Large intestine (tissue), 12 donors: ENCODE measurements at places on chromosomes 16 and 17. TPM values are rescaled to one million over a fixed set of nuclear protein-coding genes. Genes with fewer than 3 reads are reported as not detected.

CBX2 gene
- 14.4 TPM for polyA plus RNA-seq

DNA sequence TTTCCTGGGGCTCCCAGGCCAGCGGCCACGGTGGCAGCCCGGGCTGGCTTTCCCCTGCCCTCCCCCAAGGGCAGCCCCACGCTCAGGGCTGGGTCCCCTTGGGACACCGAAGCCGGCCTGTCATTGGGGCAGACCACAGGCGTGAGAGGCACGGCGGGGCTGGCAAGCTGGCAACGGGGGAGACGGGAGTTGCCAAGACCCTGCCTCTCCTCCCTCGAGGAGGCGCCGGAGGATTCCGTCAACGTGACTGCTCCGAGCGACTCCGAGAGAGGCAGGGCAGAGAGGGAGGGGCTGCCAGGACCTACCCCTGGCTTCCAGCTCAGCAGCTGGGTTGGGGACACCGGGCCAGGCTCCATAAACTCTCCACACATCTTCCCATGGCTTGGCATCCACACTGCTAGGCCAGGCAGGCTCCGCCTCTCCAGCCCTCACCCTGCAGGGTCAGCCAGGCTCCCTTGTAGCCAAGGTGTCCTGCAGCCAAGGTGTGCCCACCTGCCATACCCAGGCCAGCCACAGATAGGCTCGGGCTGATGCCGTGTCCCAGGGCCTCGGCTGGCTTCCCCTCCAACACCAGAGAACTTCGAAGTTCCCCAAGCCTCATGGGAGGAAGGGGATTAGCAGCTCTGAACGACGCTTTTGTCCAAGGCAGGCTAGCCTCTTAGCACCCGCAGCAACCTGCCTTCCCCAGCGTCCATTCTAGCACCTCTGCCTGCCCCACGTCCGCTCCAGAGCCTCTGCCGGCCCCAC is 25.5 kb downstream of the TIMM22 start:
- no peak for DNase-seq

DNA sequence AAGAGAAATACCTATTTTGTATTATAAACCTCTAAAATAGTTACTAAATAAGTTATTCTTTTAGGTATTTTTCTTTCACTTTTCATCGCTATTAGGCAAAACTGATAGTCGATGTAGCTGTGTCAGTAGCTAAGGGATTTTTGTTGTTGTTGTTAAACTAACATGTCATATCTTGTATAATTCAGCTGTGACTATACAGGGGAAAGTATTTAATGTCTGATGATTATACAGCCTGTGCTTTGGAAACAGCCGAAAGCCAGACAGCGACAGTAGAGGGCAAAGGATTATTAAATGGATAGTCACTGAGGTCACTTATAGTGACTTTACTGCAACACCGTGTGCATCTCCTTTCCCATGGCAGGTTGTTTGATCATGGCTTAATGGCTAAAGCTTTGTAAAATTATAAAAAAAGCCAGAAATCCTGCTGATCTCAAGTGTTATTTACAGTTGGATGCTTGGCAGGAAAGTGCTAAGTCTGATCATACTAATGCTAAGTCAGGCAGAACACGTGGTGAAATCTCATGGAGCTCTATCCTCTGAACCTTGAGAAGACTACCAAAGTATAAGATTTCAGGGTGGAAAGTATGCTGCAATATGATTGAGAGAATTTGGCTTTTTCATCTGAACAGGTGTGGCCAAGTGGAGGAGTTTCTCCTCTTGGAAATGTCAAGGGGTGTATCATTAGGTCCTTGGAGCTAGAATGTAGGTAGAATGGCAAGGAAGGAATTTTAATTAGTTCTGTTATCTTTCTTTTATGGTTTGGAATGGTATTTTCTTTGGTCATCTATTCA is 88.4 kb downstream of the FTO start:
- DNase-seq, result no peak

DNA sequence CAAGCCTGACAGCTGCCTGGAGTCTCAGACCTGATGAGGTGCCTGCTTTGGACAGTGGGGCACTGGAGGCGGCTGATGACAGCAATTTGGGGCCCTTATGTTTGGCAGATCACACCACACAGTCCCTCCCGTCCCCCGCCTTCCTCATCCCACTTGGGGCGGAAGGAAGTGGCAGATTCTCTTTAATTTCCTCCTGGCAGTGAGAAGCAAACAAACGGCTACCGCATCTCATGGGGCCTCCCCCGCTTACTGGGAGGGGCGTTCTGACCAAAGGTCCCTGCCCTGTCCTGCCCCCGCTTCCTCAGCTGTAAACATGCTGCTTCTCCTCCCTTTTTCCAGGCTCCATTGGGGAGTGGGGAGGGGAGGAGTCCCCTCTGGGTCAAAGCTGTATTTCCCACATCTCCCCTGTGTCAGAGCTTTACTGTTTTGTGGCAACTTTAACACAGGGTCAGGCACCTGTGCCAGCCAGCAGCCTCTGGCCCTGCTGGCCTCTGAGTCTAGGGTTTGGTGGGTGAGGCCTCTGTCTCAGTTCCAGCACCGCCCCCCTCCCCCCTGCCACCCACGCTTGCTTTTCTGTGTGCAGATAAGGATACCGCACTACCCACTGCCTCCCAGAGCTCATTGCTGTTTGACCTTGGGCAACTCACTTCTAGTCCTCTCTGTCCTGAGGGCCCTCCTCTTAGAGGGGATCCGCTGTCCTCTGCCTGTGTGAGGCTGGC is 5.4 kb upstream of the NFATC3 start:
- DNase-seq, result peak; percentile 96
